ENCODE measurements at places on chromosomes 16 and 17.

GRCh38 chr16:14372471-14372870, 257.6 kb downstream of the PARN start:
- no peak for DNase-seq

- DNase-seq, result no peak
These were observed 28.0 kb downstream of the NXPH3 start for GRCh38 chr17:49603720-49604119.

DNA sequence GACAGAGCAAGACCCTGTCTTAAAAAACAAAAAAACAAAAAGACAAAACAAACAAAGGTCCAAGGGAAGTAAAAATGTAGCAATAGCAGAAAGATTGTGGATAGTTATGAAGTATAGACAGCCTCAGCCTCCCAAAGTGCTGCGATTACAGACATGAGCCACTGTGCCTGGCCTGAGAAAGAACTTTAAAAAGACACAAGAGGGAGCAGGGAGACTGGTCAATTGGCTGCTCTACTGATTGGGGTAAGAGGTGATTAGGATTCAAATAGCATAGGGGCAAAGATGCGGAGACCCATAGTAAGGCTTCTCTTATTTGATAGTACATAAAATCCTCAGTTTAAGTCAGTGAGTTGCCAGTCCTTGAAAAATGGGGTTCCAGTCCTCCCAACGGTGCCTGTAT, 518.2 kb upstream of the GOT2 start:
- DNase-seq, result no peak

GRCh38 chr17:64565563-64565962, 58.8 kb downstream of the CEP95 start:
- DNase-seq, result no peak

GRCh38 chr17:37576281-37576680, 32.9 kb downstream of the SYNRG start:
- no peak for DNase-seq

DNA sequence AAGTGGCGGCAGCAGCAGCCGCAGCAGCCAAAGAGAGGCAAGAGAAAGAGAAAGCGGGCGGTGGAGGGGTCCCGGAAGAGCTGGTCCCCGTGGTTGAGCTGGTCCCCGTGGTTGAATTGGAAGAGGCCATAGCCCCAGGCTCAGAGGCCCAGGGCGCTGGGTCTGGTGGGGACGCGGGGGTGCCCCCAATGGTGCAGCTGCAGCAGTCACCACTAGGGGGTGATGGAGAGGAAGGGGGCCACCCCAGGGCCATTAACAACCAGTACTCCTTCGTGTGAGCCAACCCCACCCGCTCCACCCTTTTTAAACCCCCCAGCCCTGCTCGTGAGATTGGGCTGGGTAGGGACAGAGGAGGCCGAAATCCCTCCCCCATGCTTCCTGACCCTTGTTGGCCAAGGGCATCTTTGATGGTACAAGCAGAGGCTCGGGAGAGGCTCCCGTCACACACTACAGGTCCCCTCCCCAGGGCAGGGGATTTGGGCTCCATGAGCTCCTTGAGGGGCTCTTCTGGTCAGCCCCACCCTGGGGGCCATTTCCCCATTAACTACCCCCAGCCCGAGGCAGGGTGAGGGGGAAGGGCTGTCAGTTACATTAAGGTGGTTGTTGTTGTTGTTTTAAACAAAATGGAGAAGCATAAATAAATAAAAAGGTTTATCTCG, 4.6 kb upstream of the ATP2A1 start:
- peak; percentile 70 for DNase-seq

GRCh38 chr16:70688246-70688742, 2.4 kb upstream of the MTSS2 start:
- peak; percentile 90 for DNase-seq

DNA sequence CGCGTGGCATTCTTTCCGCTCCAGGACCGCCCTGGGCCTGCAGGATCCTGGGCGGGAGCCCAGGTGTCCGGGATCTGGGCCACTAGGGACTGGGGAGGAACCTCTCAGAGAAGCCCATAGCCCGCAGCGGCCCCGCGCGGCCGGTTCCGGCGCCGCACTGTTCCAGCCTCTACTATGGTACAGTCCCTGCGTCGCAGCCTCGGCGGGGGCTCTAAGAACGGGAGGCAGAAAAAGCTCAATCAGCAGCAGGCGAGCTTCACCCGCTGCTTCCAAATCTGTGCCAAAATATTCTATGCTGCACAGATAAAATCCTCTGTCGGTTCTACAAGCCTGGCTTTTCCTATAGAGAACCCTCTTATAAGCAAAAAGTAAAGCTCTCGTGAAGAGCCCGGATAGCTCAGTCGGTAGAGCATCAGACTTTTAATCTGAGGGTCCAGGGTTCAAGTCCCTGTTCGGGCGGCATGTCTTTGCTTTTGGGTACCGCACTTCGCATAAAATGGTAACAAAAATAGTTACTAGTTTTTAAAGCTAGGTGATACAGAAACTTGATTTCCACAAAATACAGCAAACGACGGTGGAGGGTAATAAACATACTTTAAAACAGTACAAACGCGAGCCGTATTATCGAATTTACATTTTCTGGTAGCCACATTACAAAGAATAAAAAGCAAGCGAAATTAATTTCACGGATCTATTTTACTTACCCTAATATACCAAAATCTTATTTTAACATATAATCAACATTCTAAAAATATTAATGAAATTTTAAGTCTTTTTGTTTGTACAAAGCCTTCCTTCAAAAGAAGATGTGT, 661 bp upstream of the ALOXE3 start:
- peak; percentile 94 for DNase-seq

DNA sequence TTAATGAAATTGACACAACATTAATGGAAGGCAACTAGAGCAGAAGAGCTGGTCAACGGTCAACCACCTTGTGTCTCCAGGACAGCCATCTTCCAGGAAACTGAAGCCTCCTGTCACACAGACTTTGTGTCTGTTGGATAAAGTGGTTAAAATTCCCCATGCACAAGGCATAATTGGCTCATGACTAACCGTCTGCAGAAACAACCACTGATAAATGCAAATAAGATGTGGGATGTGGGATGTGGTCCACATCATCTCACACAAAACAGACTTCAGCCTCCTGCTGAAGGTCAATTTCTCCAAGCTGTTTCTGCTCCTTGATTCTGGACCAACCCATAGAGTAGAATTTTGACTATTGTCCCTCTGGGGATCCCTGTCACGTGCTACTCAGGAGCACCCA, 26.9 kb upstream of the XYLT1 start:
- DNase-seq, result no peak

GRCh38 chr17:63988741-63989621, 9.2 kb upstream of the PRR29 start:
- peak; percentile 52 for DNase-seq

DNA sequence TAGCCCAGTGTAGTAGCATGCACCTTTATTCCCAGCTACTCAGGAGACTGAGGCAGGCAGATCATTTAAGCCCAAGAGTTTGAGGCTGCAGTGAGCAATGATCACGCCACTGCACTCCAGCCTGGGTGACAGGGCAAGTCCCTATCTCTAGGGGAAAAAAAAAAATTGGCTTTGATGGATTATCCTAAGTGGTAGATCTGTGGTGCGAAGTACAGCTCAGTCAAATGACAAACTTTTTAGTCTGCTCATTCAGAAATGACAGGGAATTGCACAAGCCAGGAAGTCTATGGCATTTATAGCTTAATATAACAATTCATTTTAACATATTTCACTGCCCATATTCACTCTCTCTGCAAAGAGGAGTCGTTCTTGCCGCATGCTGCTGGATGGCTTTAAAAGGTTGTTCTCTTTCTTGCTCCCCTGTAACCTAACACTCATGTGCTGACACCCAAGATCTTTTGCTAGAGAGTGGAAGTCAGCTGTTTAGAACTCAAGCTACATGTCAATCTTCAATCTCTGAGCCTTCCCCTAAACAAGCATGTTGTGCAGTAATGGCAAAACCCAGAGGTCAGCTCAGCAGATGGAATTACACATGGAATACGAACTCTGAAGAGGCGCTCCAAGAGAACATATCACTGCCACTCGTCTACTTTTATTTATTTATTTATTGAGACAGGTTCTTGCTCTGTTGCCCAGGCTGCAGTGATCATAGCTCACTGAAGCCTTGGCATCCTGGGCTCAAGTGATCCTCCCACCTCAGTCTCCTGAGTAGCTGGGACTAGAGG, 32.8 kb downstream of the RNF157 start:
- no peak for DNase-seq

GRCh38 chr17:4518901-4519300, 20.2 kb downstream of the SPNS2 start:
- DNase-seq, result no peak

GRCh38 chr16:83701494-83701893, 106.3 kb upstream of the HSBP1 start:
- DNase-seq, result peak; percentile 75

GRCh38 chr16:80150978-80151721, 389.6 kb upstream of the DYNLRB2 start:
- no peak for DNase-seq

DNA sequence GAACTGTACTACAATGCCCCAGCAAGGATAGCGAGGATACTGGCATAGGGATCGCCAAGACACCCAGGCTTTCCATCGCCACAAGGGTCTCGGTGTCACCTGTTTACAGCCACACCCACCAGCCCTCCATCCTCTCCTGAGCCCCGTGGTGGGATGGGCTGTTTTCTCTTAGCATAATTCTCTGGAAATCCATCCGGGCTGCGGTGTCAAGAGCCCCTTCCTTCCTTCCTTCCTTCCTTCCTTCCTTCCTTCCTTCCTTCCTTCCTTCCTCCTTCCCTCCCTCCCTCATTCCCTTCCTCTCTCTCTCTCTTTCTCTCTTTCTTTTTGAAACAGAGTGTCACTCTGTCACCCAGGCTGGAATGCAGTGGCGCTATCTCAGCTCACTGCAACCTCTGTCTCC, 36.0 kb upstream of the BAHCC1 start:
- no peak for DNase-seq

DNA sequence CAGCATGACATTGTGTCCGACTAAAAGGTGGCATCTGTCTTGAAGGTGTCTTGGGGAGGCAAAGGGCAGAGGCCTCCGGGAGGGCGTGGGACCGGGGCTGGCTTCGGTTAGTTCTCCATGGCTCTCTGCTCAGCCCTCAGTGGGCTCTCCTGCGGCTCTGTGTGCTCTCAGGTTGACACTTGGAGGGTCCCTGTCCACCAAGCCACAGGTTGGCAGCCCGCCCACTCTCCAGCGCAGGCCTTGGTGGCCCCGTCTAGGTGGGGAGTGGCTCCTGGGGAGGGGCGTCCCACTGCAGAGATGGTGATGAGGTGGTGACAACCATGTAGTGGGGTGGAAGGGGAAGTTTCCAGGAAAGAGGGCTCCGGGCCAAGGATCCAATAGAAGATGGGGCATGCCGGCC, 31.6 kb downstream of the ADGRG5 start:
- DNase-seq, result no peak

DNA sequence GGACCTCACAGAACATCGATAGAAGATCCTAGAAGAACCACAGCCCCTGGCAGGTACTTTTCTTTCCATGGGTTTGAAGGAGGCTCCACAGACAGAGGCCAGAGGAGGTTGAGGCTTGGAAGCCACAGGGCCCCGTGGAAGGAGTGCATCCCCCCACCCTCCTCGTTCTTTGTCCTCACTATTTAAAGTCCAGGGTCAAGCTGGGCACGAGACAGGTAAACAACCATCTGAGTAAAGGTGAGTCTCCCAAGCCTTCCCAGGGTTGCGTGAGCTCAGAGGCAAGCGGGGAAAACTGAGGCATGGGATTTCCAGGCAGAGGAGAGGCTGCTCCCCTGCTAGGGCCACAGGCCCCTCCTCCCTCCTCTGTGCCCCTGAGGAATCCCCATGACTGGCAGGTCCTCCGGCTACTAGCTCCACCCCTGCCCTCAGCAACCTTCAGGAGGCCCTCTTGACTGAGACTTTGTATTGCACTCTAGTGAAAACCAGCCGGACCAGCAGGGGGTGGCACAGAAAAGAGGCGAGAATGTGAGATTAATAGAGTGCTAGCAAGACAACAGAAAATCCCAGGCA, 927 bp upstream of the SULT1A2 start:
- DNase-seq, result peak; percentile 84

DNA sequence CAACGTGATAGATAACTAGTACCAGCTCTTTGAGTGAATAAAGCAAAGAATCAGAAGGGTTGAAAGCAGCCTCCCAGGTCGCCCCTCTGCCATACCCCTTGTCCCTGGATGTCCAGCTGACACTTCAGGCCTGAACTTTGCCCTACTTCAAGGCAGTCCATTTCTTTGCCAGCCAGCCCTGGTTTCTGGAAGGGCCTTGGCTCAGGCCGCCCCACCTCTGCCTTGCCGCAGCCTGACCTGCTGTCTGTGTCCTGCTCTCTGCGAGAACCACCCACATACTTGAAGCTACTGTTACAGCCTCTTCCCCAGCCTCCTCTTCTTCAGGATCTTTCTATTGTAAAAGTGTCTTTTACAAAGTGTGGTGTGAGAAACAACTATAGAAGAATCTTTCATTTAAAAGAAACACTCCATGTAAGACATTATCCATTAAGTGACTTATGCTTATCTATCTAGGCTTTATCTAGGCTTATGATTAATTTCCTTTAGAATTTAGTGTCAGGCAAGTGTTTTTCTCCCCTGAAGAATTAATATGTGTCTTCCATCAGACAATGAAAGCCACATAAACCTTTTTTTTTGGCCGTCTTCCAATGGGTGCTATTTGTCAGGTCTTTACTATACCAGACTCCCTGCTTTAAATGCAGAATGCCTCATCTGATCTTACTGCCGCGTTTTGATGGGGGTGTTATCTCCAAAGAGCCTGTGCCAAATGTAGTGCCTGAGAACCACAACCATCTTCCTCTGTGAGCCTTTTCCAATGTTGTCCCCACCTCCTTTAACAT, 133.9 kb downstream of the SOCS1 start:
- no peak for DNase-seq

DNA sequence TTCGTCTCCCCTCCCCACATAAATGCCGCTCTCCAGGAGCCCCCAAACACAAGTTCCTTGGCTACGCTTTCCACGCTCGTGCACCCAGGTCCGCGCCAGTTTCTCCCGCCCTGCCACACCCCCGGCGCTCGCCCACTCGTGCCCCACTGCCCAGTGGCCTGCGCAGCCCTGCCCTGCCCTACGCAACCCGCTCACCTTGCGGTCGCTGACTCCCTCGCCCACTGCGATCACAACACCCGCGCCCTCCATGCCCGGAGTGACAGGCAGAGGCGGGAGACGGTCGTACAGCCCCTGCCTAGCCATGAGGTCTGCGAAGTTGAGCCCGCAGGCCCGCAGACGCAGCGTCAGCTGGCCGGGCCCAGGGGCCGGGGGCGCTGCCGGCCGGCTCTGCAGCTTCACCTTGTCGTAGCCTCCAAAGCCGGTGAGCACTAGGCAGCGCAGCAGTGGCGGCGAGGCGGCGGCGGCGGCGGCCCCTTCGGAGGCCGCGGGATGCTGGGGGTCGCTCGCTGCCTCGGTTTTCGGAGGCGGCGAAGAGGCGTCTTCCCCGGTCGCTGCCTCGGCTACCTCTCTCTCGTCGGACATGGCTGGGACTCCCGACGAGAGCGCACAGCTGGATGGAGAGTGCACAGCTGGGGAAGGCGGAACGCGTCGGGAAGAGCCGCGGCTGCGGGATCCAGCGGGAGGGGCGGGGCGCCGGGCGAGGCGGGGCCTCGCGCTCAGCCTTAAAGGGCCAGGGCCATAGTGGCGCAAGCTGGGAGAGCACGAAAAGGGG, at the start of gene VAT1:
Gene VAT1, minus strand, starts transcription at position 645 of the 772 bp plus-strand sequence. Its CDS starts 63 bp downstream, at position 582.
- peak; percentile 91 for DNase-seq

- DNase-seq, result no peak
These were observed 17.3 kb upstream of the LASP1NB start for GRCh38 chr17:38907930-38908675.
